ENCODE measurements at places on chromosomes 2 and 18.

DNA sequence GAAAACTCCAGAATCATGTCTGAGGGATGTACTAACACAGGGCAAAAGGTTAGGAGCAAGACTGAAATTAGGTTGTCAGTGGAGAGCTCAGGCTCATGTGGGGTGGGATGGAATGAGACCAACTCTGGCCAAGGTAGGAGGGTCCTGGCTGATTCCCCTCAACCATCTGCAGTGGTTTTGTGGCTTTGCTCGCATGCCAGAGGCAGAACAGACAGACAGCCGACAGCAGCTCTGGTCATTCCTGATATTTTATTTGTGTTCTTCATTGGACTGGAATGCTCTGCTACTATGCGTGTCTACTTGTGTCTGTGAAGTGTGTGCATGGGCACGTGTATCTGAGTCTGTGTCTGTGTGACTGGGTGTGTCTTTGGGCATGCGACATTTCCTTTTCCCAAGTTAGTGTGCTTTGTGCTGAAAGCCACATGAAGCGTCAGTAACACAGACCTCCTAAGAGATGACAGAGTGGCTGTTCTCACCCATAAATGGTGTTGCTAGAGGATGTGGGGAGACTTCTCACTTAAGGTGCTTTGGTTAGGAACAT is 239.5 kb downstream of the CNTNAP5 start:
- no peak for DNase-seq

DNA sequence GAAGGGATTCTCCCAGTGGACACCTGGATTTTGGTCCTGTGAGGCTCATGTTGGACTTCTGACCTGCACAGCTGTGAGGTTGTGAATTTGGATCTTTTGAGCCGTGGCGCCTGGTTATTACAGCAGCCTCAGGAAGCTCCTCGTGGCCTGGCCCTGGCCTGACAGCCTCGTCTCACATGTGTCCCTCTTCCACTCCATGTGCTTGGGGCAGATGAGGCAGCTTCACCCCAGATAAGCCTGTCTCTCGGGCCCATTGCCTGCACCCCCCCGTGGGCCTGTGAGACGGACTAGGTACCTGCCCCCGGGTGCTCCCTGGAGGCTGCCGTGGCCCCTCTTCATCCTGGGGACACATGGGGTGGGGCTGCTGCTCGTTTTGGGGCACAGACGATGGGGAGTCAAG is 51.2 kb downstream of the CTDP1 start:
- DNase-seq = no peak

DNA sequence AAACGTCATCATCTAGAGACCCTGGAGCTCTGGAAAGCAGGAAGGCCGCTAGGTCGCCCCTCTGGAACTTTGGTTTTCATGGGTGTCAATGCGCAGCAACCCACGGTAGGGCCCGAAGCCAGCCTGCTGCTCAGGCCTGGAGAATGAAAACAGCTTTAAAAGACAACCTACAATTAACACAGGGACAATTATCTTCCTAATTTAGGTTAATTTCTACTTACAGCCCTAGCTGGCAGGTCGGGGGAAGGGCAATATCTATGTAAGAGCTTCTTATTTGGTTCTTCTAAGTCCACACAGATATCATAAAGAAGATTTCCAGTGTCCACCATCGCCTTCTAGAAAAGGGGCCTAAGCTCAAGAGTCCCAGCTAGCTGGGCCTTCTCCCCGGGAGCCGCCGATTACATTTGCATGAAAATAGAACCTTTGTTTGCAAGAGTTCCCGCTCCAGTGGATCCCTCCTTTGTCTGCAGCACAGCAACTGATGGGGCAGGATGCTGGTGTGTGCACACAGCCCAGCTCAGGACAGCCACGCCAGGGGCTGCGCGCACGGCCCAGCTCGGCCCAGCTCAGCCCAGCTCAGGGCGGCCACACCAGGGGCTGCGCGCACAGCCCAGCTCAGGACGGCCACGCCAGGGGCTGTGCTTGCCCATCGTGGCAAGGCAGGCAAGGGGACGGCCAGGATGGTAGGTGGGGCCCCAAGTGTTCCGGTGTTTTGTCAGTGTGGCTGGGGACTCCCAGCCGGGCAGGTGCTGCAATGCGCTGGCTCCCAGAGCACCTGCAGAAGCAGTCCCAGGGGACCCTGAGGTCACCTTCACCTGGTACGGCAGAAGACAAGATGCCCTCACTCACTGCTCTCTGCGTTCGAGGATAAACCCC is 109.1 kb downstream of the HDAC4 start:
- no peak for DNase-seq

- no peak for DNase-seq
These were observed 125.8 kb upstream of the CDH19 start for GRCh38 chr18:66729442-66730239.

GRCh38 chr2:44970846-44971450 is 29.4 kb downstream of the SIX3 start:
- no peak for DNase-seq

Data from caudate nucleus (tissue), 63 donors.